ENCODE measurements at places on chromosomes 13 and 19.

GRCh38 chr13:52736891-52737290 lies 2.7 kb downstream of the CNMD start:
- DNase-seq, result no peak

DNA sequence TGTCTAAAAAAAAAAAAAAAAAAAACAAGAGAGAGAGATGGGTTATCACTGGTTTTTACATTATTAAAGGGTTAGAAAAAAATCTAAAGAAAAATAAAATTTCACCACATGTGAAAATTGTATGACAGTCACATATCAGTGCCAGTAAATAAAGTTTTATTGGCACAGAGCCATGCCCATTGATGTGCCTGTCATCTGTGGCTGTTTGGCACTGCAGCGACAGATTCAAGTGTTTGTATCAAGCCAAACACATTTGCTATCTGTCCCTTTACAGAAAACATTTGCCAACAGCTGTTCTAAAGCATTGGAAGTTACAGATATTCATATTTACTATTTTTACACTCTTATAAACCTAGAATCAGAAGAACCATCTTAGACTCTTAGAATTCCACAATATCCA lies 16.3 kb downstream of the FCHO1 start:
- DNase-seq, result no peak

DNA sequence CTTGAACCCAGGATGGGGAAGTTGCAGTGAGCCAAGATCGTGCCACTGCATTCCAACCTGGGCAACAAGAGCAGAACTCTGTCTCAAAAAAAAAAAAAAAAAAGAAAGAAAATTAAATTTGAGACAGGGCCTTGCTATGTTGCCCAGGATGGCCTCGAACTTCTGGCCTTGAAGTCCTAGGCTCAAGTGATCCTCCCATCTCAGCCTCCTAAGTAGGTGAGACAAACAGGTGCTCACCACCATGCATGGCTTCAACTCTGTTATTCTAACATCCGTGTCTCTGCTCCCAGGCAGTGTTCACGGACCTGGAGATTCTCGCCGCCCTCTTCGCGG lies 40.3 kb downstream of the PDE4A start:
- DNase-seq, result no peak

- DNase-seq, result no peak
Observed at GRCh38 chr13:106533943-106534638, 1.4 kb downstream of the EFNB2 start.

DNA sequence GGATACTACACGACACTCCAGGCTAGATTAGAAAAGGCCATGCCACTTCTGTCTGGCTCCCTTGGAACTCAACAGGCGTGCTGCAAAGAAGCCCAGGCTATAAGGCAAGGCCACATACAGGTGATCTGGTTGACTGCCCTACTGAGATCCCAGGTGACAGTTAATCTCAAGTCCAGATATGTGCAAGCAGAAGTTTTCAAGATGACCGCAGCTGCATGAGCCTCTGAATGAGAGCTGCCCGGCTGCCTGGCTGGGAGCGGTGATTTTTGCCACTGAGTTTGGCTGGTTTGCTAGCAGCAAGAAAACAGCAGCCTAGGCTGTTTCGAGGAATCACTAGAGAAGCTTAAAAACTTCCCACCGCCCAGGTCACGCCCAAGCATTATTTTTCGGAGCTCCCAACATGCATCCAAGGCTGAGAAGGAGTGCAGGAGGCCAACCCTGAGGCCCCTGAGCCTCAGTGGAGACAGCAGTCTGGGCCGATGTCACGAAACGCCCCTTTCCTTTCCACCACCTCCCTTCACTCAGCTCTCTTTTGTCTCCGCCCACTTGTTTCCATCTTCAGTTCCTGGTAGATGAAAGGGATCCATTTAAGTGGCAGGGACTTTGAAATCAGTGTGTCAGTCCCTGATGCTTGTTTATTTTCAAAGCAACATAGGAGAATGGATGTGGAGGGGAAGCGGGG lies 14.0 kb upstream of the URI1 start:
- DNase-seq, result no peak

GRCh38 chr13:56393549-56393948 lies 747.2 kb upstream of the PRR20A start:
- DNase-seq, result no peak

DNA sequence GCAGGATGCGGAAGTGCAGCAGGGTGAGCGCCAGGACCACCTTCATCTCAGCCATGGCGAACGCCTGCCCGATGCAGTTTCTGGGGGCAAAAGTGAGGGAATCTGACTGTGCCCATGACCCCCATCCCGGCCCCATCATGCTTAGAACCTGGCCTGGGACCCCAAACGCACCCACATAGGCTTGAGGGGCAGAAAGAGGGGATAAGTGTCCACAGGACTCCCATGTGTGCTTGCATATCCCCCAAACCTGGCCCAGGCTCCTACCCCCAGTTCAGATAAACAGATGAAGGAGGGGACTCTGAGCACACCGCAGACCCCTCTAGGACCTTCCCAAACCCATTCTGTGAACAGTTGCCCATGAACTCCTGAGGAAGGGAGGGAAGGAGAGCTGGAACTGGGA lies 16.0 kb upstream of the CYP4F2 start:
- DNase-seq, result no peak

DNA sequence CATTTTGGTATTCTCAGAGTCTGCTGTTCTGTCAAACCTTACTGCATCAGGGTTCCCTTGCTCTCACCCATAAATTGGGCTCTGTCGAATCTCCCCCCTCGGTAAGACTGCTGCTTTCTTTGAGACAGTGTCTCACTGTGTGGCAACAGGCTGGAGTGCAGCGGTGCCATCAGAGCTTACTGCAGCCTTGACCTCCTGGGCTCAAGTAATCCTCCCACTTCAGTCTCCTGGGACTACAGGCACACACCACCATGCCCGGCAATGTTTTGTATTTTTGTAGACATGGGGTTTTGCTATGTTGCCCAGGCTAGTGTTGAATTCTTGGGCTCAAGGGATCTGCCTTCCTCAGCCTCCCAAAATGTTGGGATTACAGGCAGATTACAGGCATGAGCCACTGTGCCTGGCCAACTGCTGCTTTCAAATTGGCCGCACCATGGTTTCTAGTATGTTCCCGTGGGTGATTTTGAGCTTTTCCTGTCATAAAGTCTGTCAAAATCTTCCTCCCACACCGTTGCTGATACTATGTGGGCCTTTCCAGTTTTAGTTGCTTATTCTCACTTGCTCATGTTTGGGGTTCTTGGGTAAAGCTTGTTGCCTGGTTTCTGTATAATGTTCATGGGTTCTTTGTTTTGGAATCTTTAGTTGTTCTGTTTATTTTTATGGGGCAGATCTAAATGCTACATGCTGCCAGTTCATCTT lies 10.6 kb downstream of the RFC3 start:
- no peak for DNase-seq

DNA sequence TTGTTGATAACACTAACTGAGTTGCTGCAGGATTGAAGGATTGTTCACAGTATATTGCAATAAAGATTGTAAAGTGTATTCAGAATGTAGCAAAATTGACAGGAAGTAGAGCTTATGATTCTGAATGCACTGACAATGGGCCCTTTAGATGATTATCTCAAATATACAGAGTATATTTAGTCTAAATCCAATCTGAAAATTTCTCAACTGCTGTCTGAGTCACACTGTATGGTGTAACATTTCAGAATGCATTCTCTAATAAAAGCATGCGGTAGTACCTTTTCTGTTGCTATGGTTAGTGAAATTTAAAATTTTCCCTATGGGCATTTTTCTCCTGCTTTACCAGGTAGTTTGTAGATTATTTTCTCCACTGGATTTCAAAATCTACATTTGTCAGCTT lies 365.2 kb downstream of the PCDH17 start:
- no peak for DNase-seq

GRCh38 chr13:25295228-25295627 lies 6.2 kb upstream of the NUP58 start:
- no peak for DNase-seq

DNA sequence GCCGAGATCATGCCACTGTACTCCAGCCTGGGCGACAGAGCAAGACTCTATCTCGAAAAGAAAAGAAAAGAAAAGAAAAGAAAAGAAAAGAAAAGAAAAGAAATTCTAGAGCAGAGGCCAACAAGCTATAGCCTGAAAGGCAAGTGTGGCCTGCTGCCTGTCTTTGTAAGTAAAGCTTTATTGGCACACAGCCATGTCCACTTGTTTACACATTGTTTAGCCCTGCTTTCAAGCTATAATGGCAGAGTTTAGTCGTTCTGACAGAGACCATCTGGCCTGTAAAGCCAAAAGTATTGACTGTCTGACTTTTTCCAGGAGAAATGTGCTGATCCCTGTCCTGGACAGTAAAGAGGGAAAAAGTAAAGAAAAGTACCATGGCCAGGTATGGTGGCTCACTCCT lies 18.3 kb downstream of the NWD1 start:
- DNase-seq, result no peak

DNA sequence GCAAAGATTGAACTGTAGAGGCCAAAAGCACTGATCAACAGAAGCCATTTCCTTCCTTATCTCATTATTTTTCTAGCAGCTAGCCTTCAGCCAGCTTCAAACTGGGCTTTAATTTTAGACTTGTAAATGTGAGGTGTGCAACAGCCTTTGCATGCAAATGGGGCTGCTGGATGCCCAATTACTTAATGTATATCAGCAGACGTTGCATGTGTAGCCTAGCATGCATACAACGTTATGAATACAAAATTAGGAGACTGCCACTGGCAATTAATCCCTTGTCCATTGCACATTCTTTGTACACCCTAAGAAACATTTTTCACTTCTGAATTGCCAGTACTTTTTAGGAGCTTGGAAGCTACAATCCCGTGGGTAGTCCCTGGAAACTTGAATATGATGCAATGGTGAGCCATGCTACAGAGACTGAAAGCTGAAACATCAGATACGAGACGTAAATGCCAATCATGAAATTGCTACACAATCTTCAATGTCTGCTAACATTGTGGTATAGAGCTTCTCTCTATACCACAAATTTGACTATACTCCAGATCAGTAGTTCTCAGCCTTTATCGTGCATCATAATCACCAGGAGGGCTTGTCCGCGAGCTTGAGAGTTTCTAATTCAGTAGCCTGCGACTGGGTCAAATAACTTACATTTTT lies 20.2 kb downstream of the EPSTI1 start:
- no peak for DNase-seq

- no peak for DNase-seq
Observed at GRCh38 chr19:31332096-31332495, 17.1 kb downstream of the TSHZ3 start.

GRCh38 chr13:98567140-98567539 lies 9.8 kb downstream of the STK24 start:
- DNase-seq, result no peak

- no peak for DNase-seq
Observed at GRCh38 chr19:53908106-53908934, 758 bp upstream of the CACNG7 start.

DNA sequence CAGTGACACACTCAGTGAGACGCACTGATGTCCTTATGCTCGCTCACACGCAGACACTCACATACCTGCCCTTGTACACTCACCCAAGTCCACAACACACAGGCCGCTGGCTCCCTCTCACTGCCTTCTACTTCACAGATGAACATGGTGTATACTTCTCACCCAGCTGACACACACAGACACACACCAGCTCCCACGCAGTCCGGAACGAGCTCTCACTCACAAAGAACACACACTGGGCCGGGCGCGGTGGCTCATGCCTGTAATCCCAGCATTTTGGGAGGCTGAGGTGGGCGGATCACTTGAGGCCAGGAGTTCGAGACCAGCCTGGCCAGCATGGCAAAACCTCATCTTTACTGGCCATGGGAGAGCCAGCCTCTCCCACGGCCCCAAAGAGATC lies 31.6 kb downstream of the CCL25 start:
- DNase-seq, result no peak

GRCh38 chr13:20848203-20848602 lies 54.3 kb downstream of the XPO4 start:
- DNase-seq, result no peak

GRCh38 chr19:35278578-35279284 lies 3.6 kb upstream of the HAMP start:
- DNase-seq, result no peak

- DNase-seq, result no peak
Observed at GRCh38 chr19:4503132-4503824, 15.0 kb downstream of the PLIN4 start.

DNA sequence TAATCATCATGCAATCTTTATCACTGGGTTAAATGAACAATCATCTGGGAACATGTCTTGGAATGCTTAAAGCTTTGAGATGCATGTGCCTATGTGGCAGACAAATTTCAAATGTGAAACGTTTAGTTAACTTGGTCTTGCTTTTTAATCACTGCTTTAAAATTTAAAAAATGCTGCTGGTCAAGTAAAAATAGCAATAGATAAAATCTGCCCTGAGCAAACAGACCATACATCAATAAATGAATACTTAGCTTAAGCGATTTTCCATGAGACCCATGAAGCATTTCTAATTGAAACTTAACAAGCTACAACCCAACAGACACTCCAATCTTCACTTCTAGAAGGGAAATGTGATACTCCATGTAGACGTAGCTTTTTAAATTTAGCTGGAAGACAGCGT lies 1.9 kb upstream of the KL start:
- DNase-seq, result no peak

- DNase-seq, result no peak
Observed at GRCh38 chr13:91596842-91597241, 198.4 kb downstream of the GPC5 start.

- no peak for DNase-seq
Observed at GRCh38 chr13:99476648-99477047, 24.6 kb upstream of the TM9SF2 start.

DNA sequence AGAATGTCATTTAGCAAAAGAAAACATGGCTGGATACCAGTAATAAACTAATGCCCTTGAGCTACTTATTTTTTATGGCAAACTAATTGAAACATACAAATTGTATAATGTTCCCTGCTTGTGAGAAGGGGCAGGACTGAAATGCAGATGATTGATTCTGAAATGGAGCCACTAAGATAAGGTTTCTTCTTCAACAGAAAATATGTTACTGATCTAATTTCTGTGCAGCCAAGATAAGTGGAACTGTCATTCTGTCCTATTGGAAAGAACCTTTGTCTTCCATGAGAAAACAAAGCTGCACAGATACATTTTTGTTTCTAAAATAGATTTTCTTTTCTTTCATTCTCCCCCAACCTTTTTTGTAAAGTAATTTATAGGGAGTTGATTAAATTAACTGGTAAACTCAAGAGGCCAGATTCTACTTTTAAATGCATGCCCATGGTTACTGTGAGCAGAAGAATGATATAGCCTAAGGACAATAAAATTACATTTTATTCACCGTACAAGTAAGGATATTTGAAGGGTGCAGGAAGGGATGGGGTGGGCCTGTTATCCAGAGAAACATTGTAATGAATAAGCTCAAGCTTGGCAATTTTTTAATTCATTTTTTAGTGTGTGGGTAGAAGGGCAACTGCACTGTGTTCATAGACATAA lies 39.9 kb downstream of the STARD13 start:
- no peak for DNase-seq

GRCh38 chr13:99738626-99739025 lies 232.9 kb downstream of the ZIC5 start:
- no peak for DNase-seq

DNA sequence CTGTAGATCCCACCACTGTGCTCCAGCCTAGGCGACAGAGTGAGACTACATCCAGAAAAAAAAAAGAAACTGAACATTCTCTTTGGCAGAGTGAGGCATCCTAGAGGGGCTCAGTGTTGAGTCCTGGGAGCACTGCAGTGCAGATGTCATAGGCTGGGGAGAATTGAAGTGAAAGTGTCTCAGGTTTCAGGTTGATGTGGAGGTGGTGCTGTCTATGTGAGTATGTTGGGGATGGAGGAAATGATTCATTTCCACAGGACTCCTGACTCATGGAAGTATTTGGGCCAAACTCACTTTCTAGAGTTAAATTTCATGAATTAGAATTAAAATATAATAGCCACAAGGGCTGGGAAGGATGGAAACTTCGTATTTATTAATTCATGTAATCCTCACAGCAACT lies 134.4 kb upstream of the TSC22D1 start:
- no peak for DNase-seq

Data from NCI-H1417 treated with DMSO at 0.1 percent for 48 hours (cell line).